ENCODE measurements at places on chromosomes 2 and 18.

DNA sequence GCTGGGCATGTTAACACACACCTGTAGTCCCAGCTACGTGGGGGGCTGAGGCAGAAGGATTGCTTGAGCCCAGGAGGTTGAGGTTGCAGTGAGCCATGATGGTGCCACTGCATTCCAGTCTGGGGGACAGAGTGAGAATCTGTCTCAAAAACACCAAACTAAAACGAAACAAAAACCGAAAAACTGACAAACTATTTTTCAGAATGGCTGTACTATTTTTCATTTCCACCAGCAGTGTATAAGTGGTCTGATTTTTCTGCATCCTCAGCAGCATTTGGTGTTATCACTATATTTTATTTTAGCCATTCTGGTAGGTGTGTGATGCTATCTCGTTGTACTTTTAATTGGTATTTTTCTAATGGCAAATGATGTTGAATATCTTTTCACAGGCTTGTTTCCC is 95.2 kb downstream of the PDCL3 start:
- DNase-seq: no peak

GRCh38 chr2:199940373-199940772 is 14.9 kb downstream of the TYW5 start:
- no peak for DNase-seq

DNA sequence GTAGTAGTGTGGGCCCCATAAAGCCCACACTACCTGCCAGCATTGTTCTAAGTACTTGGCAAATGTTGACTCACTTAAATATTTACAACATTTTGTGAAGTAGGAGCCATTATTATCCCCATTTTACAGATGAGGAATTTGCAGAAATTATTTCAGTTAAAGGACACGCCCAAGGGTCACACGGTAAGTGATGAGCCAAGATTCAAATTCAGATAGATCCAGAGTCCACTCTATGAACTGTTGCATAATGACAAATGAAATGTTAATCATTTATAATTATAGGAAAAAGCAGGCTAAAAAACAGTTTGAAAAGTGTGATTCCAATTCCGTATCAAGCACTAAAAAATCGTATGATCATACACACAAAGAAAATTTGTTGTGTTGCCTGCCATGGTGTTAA is 108.4 kb downstream of the MDH1 start:
- DNase-seq: no peak

- no peak for DNase-seq
Measured at GRCh38 chr2:130352237-130352636, 3.6 kb upstream of the PTPN18 start.

- DNase-seq: no peak
Measured at GRCh38 chr2:26442707-26443106, 35.2 kb downstream of the OTOF start.

DNA sequence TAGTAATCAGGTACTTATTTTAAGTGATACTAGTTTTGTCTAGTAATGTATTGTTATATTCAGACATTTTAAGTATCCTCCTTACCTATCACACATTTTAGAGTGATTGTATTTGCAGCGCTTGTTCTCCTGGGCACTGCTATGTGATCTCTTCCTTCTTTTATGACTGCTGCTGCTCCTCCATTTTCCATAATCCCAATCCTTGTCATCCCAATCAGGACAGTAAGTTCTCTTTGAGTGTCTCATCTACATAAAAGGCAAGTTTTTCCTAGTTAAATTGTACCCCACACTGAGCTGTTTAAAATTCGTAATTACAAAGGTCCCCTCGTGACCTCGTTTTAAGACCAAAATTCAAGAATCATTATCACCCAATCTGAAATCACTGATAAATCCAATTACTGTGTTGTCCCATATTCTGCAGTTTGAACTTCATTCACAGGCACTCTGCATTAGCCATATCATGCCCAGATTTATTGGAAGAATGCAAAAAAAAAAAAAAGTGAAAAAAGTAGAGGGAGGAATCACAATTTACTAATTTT is 2.8 kb downstream of the CLK1 start:
- DNase-seq: no peak

GRCh38 chr18:46322411-46322891 is 218.3 kb downstream of the HAUS1 start:
- DNase-seq: no peak

GRCh38 chr2:218216336-218216673 is 684 bp upstream of the ARPC2 start:
- no peak for DNase-seq

All from stimulated activated CD4-positive, alpha-beta T cell treated with anti-CD3 and anti-CD28 coated beads, Interleukin-15, amount 100 ng/mL, for 1 hour (primary cell).